ENCODE measurements at places on chromosomes 6 and 20. TPM values are rescaled to one million over a fixed set of nuclear protein-coding genes. Genes with fewer than 3 reads are reported as not detected.
A peak's percentile ranks its signal among the peaks of the same experiment; 100 is the strongest.

Gene CAPN11
- total RNA-seq: not detected

Gene NHSL1
- total RNA-seq: 10.6 TPM

DNA sequence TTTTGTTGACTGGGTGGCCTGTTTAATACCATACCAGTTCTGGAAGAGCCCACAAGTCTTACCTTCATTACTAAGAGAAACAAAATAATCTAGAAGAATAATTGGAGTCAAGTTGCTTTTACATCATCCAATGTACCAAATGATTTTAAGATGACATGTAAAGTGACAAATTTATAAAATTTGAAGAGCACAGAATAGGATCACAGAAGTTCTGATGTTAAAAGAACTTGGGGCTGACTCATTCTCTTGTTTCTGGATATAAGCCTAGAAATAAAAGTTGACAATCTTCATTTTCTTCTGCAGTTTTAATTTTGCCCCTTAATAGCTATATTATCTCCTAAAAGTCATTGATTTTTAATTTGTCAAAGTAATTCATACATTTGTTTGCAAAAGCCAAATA is 317.5 kb upstream of the MARCKS start:
- H3K27ac ChIP-seq: no peak overlapping the region
- H3K4me3 ChIP-seq: no peak overlapping the region
- H3K36me3 ChIP-seq: no peaks in the 10 kb centered on the region
- H3K4me1 ChIP-seq: peaks cover 3% of the 10 kb centered on the region
- no peaks in the 10 kb centered on the region for H3K27me3 ChIP-seq

DNA sequence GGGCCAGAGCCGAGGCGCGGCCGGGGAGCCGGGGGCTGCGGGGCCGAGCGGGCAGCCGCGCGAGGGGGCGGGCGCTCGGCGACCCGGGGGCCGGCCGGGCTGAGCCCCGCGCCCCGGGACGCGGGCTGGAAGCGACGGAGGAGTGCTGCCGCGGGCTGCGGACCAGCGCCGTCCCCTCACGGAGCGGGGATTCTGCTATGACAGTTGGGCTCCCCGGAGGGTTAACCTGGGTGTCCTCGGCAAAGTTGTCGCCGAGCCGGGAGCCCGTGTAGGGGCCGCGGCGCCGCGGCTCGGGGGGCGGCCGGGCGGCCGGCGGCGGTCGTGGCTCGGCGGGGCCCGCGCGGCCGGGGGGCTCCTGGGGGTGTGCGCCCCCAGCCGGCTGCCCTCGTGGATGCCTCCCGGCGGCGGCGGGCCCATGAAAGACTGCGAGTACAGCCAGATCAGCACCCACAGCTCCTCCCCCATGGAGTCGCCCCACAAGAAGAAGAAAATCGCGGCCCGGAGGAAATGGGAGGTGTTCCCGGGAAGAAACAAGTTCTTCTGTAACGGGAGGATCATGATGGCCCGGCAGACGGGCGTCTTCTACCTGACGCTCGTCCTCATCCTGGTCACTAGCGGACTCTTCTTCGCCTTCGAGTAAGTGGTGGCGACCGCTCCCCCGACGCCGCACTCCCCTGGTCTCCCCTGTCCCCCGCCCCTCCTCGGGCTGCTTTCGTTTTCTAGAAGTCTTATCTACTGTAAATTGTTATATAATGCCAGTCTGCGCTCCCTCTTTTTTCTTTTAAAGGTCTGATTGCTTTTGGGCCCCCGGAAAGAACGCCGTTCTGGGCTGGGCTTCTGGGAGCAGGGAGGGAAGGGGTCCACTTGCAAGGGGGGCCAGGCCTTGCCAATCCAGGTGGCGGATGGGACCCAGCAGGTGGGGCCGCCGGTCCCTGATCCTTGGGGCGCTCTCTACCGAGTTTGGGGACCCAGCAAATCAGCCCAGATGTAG is 936 bp downstream of the ZDHHC14 start:
- DNase-seq: peak; percentile 58
- H3K27ac ChIP-seq: no peak overlapping the region
- peak overlapping the region; percentile 77 for H3K4me3 ChIP-seq
- no peaks in the 10 kb centered on the region for H3K4me1 ChIP-seq
- no peaks in the 10 kb centered on the region for H3K27me3 ChIP-seq
- H3K36me3 ChIP-seq: no peaks in the 10 kb centered on the region

GRCh38 chr20:10077081-10077471 is 42.3 kb downstream of the ANKEF1 start:
- H3K27me3 ChIP-seq: no peaks in the 10 kb centered on the region
- H3K27ac ChIP-seq: no peak overlapping the region
- no peak overlapping the region for H3K4me3 ChIP-seq
- peaks cover 19% of the 10 kb centered on the region for H3K4me1 ChIP-seq

- DNase-seq: no peak
- no peaks in the 10 kb centered on the region for H3K4me1 ChIP-seq
- H3K27ac ChIP-seq: no peak overlapping the region
- no peaks in the 10 kb centered on the region for H3K36me3 ChIP-seq
Observed at GRCh38 chr20:56088375-56088774, 83.1 kb upstream of the CBLN4 start.

DNA sequence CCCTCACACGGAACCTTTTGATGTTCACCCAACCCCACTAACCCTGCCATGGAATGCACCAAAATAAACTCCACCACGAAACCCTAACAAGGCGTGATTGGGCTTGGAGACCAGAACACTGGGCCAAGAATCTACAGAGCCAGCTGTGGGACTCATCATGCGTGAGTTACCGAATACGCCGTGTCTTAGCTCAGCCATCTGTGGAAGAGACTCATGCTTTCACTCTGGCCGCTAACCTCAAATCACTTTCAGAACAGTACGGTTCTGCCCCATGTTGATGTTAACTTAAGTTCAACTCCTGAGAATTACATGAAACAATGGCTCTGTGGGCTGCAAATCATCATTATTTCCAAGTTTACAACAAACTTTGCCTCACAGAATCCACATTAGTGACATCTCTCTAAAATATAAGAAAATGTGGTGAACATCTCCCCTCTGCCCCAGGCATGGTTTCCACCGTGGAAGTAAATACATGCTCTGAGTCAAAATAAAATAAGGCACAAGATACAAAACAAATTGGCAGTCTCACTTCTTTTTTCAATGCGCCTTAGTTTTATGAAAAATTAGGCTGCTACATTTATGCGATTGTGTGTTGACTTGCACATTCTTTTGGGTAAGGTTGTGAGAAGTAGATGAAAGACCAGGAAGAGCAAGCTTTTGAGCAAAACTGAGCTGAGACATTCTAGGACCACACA is 308.9 kb upstream of the EXOC2 start:
- H3K27ac ChIP-seq: no peak overlapping the region
- no peak overlapping the region for H3K4me3 ChIP-seq
- H3K4me1 ChIP-seq: no peaks in the 10 kb centered on the region
- peaks cover 2% of the 10 kb centered on the region for H3K27me3 ChIP-seq
